ENCODE measurements at places on chromosomes 13 and 19.

- DNase-seq, result no peak
These were observed 30.1 kb downstream of the ZAR1L start for GRCh38 chr13:32284927-32285632.

GRCh38 chr13:33639158-33639557 lies 178.8 kb upstream of the RFC3 start:
- no peak for DNase-seq

- DNase-seq, result no peak
These were observed 67.7 kb upstream of the TEX29 start for GRCh38 chr13:111252446-111253364.

DNA sequence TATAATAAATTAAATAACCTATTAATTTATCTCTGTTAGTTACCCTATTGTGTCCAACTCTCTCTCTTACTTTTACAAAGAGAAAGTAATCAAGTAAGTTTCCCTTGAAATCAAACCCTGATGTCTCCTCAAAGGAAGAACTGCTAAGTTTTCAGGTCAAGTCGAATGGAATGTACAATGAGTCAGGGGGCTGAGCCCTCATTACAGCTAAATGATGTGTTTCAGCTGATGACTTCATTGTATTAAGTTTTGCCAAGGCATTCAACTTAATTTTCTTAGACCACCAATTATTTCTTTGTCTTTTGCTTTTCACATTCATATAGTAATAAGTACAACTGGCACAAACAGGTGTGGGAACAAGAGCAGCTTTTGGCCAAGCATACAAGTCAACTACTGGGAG lies 54.7 kb upstream of the DCT start:
- DNase-seq, result no peak

DNA sequence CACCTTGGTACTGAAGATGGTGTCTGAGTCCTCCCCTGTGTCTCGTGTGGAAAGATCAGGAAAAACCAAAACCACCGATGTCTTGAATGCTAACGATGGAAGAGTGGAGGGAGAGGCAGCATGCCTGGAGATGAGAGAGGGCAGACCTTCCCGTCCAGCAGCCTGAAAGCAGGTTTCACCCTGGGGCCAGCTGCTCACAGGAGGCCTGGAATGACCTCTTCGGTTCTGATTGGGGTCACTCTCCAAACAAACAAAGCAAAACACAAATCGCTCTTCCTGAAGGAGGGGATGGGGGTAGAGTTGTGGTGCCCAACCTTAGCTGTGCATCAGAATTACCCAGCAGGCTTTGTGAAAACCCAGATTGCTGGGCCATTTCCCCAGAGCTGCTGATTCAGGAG lies 142.3 kb upstream of the SOX1 start:
- no peak for DNase-seq

DNA sequence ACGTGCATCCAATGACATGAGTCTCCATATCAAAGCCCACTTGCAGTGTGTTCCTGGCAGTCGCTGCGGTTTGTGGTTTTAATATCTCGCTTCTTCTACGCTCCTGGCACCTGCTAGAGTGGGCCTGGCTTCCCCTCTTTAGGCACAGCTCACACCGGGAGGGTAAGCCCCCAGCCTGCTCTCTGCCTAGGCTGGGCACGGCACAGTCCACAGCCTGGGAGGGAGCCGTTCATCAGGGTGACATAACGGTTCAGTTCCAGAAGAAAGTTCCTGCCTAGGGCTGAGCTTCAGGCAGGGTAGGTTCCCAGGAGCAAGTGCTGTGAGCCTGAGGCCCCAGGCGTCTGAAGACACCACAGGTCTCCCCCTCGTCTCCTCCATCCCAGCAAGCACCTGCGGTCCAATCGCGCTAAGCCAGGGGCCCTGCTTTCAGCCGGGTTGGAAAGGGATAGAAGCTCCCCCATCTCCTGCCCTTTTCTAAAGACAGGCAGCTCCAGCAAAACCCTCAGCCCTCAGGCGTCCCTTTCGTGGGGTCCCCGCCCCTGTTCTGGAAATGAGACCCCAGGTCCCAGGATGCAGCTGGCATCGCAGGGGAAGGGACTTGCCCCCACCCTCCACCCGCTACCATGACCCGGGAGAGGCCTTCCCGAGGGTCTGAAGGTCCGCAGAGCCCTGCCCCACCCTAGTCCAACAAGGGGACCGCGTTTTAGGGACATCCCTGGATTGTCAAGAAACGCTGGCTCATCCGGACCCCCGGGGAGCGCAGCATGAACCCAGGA lies 121.6 kb upstream of the ZNF507 start:
- DNase-seq, result no peak

DNA sequence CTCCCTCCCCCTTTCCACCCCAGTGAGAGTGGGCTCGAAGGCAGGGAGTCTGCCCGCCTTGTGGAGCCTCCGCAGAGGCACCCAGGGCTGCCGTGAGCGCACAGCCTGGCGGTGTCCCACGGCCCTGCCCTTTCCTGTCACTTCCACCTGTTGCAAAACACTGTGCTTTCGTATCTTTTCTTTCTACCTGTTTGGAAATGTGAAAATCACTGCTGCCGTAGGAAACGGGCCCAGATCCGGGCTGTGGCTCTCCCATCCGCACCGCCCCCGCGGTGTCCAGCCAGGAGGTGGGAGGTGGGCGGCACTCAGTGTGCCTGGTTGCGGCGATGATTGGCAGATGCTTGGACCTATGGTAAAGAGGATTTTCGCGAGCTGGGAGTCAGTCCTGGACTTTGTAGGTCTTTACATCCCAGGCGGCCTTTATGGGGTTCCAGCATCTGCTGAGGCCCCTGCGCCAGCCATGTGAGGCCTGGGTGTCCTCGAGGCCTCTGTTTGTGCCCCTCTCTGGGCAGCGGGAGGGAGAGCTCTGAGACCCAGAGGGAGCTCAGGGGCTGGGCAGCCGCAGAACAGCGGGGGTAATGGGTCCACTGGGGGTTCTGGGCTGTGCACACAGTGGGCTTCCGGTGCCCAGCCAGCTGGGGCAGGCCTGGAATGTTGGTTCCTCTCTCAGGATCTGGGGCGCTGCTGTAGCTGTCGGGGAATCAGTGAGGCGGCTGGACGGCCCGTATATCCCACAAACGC lies 6.1 kb downstream of the STK11 start:
- no peak for DNase-seq

DNA sequence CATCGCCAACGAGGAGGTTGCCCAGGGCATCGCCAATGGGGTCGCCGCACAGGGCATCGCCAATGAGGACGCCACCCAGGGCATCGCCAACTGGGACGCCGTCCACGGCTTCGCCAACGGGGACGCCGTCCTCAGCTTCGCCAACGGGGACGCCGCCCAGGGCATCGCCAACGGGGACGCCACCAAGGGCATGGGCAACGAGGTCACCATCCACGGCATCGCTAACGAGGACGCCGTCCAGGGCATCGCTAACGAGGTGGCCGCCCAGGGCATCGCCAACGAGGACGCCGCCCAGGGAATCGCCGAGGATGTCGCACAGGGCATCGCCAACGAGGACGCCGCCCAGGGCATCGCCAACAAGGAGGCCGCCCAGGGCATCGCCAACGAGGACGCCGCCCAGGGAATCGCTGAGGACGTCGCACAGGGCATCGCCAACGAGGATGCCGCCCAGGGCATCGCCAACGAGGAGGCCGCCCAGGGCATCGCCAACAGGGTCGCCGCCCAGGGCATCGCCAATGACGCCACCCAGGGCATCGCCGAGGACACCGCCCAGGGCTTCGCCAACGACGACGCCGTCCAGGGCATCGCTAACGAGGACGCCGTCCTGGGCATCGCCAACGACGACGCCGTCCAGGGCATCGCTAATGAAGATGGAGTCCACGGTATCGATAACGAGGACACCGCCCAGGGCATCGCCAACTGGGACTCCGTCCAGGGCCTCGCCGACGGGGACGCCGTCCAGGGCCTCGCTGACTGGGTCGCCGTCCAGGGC lies 945.7 kb downstream of the TUBA3C start:
- DNase-seq, result no peak

GRCh38 chr13:47545201-47546024 lies 455.7 kb downstream of the SUCLA2 start:
- no peak for DNase-seq

DNA sequence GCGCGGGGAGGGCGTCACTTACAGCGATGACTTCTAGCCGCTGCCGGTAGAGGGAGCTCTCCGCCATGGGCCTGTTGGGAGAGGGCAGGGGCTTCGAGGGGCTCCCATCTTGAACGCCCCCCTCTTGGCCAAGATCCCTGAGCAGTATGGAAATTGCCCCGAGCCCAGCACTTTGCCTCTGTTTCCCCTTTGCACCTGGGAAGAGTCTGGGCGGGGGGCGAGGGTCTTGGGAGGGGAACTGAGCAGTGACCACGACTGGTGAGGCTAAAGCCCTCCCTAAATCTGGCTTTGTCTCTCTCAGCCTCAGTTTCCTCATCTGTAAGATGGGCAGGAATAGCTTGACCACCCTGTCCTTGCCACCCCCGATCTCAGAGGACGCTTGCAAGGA lies 2.8 kb downstream of the PALM3 start:
- DNase-seq, result peak; percentile 56

DNA sequence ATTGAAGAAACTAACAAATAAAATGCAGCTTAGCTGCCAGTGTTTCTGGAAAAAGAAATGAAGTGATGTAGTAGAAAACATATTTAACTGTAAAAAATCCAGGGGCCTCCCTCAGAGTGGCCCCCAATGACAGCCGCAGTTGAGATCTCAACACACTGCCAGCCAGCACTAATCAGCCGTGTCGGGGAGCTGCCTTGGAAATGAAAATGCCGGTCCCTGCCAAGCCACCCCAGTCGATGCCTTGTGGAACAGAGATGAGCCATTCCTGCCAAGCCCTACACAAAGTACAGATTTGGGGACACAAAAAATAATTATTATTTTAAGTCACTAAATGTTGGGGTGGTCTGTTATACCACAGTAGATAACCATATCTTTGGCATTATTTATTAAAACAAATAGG lies 1342.4 kb downstream of the EFNB2 start:
- DNase-seq, result no peak

GRCh38 chr13:31803311-31803710 lies 64.0 kb downstream of the RXFP2 start:
- DNase-seq, result peak; percentile 59

- no peak for DNase-seq
These were observed 2044.9 kb upstream of the PCDH20 start for GRCh38 chr13:63460462-63461090.

DNA sequence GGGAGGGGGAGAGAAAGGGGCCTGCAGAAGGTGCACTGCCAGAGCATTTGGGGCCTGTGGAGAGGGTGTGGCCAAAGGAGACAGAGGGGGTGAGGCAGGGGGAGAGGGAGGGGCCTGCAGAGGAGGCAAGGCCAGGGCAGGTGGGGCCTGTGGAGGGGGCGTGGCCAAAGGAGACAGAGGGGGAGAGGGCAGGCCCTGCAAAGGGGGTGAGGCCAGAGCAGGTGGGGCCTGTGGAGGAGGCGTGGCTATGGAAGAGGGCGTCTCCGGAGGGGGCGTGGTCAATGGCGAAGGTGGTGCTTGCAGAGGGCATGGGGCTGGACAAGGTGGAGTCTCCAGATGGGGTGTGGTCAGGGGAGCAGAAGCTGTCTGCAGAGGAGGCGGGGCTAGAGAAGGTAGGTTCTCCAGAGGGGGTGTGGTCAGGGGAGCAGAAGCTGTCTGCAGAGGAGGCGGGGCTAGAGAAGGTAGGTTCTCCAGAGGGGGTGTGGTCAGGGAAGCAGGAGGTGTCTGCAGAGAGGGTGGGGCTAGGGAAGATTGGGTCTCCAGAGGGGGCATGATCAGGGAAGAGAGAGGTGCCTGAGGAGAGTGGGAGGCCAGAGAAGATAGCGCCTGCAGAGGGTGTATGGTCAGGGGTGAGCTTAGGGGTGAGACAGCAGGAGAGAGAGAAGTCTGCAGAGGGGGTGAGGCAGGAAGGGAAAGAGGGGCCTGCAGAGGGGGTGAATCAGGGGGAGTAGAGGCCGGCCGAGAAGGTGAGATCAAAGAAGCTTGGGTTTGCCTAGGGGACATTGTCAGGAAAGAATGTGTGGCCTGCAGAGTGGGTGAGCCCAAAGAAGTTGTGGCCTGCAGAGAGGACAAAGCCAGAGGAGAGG lies 3.4 kb downstream of the PRR36 start:
- peak; percentile 55 for DNase-seq

DNA sequence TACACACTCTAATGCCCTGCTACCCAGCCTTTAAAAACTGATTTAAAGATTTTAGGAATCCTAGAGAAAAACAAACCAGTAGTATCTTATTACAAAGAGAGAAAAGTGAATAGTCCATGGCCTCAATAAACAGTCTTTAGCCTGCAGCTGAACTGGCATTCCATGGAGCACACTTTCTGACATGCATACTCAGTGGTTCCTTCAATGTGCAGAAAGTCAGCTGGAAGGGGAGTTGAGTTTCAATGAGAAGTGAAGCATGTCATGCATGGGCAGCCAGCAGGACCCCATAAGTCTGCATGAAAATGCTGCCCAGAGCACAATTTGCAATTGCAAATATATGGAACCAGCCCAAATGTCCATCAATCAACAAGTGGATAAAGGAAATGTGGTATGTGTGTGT lies 273.7 kb downstream of the UQCRFS1 start:
- DNase-seq, result no peak

DNA sequence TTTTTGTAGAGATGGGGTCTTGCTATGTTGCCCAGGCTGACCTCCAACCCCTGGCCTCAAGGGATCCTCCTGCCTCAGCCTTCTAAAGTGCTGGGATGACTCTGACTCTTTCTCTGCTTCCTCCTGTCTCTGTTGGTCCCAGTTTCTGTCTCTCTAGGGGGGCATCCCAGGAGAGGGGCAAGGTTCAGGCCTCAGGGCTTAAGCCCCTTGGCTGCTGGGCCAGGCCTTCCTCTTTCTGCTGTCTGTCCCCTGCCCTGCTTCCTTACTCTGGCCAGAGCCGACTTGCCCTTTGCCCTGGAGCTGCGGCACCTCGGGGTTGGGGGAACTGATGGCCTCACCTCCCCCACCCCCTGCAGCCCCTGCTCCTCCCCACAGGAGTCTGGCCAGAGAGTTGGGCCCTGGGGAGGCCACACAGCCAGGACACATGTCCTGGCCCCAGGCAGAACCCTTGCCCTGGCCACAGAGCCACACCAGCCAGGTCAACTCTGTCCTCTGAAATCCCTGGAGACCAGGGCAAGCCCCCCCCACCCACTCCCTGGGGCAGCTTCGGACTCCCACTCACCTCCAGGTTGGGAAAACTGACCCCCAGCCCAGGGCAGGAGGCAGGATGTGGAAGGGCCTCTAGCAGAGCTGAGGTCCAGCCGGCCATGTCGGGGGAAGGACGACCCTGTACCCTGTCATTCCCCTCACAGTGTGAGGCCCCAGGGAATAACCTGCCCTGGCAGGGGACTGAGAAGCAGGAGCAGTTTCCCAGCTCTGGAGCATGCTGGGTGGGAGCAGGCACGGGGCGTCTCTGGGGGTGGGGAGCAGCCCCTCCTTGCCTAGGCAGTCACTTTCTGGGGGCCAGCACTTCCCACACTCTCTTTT lies 23.7 kb downstream of the CEBPA start:
- DNase-seq, result no peak

GRCh38 chr13:99690426-99691174 lies 189.3 kb downstream of the TM9SF2 start:
- DNase-seq, result no peak
